ENCODE measurements at places on chromosomes 3 and 15.

DNA sequence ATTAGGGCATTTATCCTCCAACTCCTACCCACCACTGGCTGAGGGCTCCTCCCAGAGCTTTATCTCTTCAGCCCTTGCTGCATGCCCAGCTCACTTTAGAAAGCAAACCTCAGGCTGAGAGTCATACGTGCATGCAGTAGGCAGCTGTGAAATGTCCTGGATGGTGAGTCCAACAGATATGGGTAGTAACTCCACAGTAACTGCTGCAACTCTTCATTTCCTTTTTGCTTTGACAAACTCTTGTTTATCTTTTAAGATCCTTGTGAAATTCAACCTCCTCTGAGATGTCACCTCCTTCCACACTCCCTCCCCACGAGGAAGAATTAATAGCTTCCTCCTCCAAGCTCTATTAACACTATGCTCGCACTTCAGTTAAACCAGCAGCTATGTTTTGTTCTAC, 35.9 kb upstream of the CTNNB1 start:
- no peak for DNase-seq

- DNase-seq: peak; percentile 10
These were observed 826 bp downstream of the DBR1 start for GRCh38 chr3:138173769-138174420.

GRCh38 chr15:85404176-85404917, 23.9 kb downstream of the AKAP13 start:
- no peak for DNase-seq

DNA sequence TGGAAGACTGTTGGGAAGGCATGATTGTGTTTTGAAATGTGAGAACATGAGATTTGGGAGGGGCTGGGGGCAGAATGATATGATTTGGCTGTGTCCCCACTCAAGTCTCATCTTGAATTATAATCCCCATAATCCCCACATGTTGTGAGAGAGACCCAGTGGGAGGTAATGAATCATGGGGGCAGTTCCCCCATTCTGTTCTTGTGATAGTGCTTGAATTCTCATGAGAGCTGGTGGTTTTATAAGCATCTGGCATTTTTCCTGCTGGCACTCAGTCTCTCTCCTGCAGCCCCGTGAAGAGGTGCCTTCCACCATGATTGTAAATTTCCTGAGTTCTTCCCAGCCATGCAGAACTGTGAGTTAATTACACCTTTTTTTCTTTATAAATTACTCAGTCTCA, 430.5 kb downstream of the OTOL1 start:
- no peak for DNase-seq

DNA sequence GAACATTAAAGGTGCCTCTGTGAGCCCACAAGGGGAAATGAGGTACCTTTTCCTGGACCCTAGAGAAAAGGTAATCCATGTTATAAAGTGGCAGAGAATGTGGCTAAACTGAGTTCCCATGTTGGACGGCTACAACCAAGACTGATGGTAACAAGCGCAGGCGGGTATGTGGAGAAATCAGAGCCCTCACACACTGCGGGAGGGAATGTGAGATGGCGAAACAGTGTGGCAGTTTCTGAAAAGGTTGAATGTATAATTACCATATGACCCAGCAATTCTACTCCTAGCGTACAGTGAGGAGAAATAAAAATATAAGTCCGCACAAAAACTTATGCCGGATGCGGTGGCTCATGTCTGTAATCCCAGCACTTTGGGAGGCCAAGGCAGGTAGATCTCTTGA, 24.1 kb upstream of the SHISA5 start:
- no peak for DNase-seq

DNA sequence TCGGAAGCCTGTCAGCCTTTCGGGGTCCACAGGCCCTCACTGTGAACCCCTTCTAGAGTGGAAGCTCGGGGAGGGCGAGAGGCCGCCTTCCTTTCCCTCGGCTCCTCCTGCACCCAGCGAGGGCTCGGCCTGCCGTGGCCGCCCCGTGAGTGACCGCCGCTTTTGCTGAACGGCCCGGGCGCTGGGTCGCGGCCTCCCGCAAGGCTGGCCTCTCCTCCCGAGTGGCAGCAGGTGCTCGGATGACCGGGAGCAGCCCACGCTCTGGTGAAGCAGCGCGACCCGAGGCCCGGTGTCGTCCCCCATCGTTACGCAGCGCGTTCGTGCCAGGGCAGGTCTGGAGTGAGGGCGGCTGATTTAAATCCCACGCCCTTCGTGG, 53.8 kb downstream of the LRRK1 start:
- DNase-seq: no peak

DNA sequence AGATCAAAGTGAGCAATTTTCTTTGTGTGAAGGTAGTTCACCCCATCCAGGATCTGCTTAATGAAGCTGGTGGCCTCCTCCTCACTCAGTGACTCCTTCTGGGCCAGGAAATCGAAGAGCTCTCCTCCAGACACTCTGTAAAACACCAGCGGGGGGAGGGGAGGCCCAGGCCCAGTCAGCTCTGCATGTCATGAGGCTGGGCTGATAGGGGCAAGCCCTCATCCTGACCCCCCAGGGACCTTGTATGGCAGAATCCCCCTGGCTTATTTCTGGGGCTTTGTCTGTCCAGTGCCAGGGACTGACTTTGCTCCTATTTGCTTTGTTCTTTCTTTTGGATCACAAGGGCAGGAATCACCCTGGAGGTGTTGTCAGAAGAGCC, 74.9 kb downstream of the DAPK2 start:
- DNase-seq: no peak

DNA sequence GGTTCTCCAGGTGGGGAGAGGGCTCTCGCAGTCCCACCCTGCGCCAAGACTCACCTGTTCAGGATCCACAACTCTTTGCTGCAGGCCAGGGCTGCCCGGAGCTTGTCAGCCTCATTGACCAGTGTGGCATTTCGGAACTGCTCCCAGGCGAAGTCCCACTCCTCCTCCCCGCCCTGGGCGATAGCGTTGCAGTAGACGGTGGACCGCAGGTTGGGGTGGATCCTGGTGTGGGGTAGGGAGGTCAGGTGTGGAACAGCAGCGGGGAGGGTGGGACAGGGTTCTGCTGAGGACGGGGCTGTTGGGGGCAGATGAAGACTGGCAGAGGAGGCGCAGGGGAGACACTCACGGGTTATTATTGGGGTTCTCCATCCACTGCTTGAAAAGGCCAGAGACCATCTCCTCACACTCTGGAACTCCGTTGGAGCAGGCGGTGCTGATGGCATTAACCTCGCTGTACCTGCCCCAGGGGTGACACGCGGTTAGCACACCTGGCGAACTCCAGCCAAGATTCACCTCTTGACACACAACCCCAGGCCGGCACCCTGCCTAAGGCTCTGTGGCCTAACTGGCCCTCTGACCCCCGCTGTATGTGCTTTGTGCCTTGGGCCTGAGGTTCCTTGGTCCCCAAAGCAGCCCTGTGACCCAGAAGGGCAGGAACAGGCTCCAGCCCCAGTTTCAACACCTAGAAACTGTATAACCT, 16.1 kb downstream of the MESP2 start:
- no peak for DNase-seq

DNA sequence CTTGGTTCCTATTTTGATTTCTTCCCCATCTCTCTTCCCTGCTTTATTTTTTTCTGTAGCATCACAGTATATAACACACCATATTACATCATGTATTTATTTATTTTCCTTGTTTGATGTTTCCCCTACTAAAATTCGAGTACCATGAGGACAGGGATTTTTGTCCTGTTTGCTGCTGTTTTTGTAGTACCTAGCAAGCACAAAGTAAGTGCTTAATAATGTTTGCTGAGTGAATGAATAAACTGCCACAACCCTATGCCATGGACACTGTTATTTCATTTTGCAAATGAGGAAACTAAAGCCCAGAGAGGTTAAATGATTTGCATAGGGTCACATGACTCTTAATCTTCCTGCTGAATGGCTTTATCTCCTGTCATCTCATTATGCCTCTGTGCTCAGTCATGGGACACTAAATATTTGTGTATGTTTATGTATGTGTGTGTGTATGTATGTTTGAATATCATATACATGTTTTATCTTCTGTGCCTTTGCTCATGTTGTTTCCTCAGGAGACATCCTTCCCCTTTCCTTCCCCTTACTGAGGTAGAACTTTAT, 26.1 kb upstream of the MGA start:
- DNase-seq: no peak

GRCh38 chr3:9352917-9353752, 9.7 kb upstream of the THUMPD3 start:
- peak; percentile 83 for DNase-seq

DNA sequence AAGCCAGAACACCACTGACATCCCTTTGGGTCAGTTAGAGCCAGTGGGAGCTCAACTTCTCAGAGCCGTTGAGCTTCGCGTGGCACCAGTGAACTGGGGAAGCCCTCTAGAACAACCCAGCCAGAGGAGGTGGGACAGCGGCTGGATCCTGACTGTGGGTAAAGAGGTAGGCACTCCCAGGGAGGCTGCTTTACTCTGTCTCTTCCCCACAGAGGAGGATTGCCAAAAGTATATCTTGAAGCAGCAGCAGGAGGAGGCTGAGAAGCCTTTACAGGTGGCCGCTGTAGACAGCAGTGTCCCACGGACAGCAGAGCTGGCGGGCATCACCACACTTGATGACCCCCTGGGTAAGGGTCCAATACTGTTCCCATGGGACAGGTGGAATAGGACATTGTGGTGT, 1.2 kb downstream of the MYD88 start:
- no peak for DNase-seq

- peak; percentile 51 for DNase-seq
These were observed 2.5 kb upstream of the FBN1 start for GRCh38 chr15:48647962-48648361.

GRCh38 chr3:13561376-13561775, 12.5 kb downstream of the FBLN2 start:
- DNase-seq: no peak

- no peak for DNase-seq
These were observed 26.2 kb downstream of the CHSY1 start for GRCh38 chr15:101225658-101226057.

DNA sequence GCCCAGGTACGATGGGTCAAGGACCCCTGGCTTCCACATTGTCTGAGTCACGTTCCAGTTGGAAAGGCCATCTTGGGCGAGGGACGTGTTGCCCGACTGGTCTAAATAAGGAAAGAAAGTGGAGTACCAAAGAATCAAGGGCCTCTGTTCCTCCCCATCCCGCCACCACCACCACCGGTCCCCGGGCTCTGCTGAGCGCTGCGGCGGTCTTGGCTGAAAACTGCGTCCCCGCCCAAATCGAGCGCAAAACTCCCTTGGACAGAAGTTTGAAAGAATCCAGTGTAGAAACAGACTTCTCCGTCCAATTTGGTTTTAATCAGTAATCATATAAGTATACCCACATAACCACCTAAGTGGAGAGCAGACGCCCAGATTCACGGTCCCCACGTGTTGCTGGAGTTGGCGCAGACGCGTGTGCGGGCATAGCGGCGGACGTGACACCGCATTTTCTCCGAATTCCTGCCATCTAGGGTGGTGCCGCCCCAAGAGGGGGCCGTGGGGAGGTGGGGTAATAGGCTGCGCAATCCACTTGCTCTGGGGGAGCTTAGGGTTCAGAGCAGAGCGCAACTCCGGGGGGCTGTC, 243.8 kb upstream of the TOPAZ1 start:
- peak; percentile 39 for DNase-seq

GRCh38 chr3:54663501-54664011, 264.3 kb downstream of the LRTM1 start:
- no peak for DNase-seq
